ENCODE measurements at places on chromosomes 7 and 10.

DNA sequence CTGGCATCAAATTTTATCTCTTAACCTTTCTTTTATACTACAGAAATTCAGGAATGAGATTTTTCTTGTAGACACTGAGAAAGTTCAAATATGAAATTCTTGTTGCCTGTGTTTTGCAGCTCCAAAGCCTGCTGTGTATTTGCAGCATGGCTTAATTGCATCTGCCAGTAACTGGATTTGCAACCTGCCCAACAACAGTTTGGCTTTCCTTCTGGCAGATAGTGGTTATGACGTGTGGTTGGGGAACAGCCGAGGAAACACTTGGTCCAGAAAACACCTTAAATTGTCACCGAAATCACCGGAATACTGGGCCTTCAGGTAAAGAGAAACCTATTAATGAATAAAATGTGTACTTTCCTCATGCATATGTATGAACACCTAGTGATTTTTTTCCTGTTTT lies 24.8 kb downstream of the LIPK start:
- no peak for DNase-seq

GRCh38 chr7:76220185-76221057 lies 18.7 kb downstream of the SRRM3 start:
- DNase-seq, result no peak

GRCh38 chr7:110090110-110090820 lies 1000.7 kb upstream of the LRRN3 start:
- DNase-seq, result no peak

- no peak for DNase-seq
Observed at GRCh38 chr7:44080686-44081265, 1.6 kb downstream of the POLM start.

- no peak for DNase-seq
Observed at GRCh38 chr10:16870331-16870730, 53.1 kb upstream of the RSU1 start.

DNA sequence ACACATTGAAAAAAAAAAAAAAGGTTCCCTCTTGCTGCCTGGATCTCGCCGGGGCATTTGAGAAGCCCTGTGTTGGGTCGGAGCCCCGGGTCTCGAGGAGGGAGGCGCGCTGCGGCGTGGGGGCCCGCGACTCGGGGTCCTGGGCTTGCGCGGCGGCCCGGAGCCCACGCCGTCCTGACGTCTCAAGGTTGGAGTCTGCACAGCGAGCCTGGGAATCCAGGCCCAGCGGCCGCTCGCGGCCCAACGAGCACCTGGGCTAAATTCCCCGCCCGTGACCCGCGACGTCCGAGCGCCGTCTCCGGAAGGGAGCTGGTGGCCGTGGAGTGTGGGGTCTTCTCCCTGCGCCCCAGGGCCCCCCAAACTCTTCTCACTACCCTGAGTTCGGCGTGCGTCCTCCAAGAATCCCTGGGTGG lies 1.4 kb upstream of the CTBP2 start:
- no peak for DNase-seq

GRCh38 chr7:34747867-34748727 lies 90.1 kb downstream of the NPSR1 start:
- DNase-seq, result no peak

DNA sequence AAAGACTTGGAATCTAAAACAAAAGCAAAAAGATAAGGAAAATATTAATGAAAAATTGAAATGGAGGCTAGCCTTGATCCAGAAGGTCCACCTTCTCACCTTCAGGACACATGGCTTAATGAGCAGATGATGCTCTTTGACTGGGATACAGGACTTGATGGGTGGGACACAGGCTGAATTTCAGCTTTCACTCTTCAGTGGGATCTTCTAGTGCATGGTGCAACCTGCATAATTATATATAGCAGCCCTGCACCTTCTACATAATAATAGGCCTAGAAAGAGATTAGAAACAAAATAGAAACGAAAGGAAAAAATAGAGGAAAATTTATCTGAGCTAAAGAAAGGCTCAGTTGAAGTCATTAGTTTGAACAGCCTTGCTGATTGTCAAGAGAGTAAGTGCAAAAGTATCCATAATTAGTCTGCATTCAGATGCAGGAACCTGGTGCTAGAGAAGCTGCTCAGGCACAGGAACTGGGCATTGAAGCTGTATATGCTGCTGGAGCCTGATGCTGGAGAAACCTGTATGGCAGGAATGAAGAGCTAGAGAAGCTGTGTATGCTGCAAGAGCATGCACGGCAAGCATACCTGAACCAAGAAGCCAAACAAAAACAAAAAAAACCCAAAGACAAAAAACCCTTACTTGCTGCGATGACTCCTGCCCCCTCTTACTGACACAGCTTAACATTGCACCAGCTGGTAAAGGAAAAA lies 19.4 kb downstream of the MKLN1 start:
- no peak for DNase-seq

DNA sequence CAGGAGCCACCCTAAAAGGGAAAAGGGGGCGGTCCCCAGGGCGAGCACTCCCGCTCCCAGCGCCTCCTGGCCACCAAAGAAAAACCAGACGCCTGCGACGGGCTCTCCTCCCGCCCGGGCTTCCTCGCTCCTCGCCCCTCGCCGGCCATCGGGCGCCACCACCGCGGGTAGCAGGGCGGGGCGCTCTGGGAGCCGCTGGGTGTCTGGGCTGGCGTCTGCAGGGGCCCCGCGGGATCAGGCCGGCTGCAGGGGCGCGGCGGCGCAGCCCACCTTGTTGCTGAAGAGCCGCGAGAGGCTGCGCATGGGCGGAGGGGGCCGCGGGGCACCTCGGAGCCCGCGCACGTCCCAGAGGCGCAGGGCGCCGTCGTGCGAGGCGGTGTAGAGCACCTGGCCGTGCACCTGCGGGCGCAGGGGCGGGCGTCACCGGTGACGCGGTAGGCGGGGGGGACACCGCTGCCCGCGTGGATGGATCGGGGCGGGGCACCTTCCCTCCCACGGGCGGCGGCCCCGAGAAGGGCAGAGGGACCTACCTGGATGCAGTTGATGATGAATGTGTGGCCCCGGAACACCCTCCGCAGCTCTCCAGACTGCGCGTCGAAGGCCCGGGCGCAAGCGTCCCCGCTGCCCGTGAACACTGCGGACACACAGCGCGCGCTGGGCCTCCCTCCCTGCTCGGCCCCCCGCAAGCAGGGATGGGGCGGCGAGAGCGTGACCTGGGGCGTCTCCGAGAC lies 28.3 kb downstream of the WDR86 start:
- no peak for DNase-seq

- DNase-seq, result no peak
Observed at GRCh38 chr10:70843333-70843732, 27.6 kb downstream of the SGPL1 start.

DNA sequence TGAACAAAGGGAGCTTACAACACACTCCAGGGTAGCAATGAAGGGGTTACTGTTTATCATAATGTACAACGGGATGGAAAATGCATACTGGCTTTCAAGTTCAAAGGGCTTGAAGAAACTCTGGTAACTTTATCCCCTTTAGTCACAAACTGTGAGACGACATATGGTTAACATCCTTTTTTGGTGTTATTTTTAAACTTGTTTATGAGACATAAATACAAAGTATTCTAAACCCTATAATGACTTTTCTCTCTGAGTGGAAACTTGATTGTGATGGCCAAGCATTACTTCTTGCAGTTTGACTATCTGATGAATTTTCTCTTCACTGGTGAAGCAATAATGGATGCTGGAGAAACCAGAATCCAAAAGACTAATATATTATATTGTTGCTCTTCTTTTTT lies 62.0 kb upstream of the SEMA3A start:
- DNase-seq, result no peak

- DNase-seq, result no peak
Observed at GRCh38 chr7:155219947-155220769, 77.5 kb upstream of the INSIG1 start.

Measured in stimulated activated CD8-positive, alpha-beta memory T cell treated with anti-CD3 and anti-CD28 coated beads, Interleukin-7, amount 100 ng/mL, for 48 hours (primary cell).